ENCODE measurements at places on chromosomes 2 and 18.

- DNase-seq = peak; percentile 63
Observed at GRCh38 chr18:3760741-3761140, 310.8 kb downstream of the TGIF1 start.

DNA sequence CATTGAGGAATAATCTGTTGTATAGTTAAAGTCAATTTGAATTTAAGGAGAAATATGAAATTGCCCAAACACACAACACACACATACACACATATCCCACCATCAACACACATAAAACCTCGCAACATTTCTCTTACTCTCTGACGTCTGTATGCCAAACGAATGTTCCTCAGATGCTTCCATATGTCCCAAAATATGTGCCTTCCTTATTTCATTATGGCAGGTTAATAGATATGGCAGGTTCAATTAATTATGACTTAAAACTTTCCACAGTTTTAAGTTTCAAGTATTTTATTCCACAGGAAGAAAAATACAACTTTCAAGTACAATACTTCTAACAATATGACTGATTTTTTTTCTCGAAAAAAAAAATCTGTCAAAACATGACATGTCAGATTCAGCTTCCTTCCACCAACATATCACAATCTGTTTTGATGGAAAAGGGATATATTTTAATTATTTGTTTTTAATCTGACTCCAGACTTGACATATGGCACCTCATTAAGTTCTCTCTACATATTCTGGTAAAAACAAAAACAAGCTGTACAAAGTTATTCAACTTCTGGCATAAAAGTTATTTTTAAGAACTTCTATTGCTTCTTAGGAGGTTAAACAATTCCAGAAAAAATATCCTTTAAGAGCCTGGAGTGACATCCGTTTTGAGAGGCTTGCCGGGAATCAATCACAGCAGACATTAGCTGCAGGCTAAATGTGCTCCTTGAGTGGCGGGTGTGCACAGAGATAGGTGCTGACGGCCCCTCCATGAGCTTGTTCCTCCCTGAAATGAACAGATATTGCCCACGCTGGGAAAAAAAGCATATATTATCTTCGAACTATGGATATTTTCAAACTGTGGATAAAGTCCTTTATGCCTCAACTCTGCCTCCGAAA, 812.7 kb downstream of the DCDC2C start:
- DNase-seq = no peak

GRCh38 chr2:96863575-96864342, 5.9 kb upstream of the ANKRD39 start:
- no peak for DNase-seq

DNA sequence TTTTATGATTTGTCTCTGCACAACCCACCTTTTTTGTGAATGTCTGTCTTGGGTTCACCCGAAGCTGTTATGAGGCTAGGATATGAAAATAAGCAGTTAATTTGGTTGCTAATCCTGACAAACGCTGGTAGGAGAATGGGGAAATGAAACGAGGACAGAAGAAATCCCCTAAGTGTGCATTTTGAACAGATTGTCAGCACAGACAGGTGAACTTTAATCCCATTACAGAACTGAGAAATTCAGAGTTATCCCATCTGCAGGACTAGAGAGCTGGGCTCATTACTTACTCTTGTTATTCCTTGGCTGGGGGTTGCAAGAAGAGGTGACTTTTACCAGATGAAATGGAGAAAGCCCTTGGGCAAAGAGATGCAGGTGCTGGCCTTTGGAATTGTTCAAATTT, 123.3 kb upstream of the NYAP2 start:
- DNase-seq = no peak

GRCh38 chr18:5015213-5015612, 181.8 kb downstream of the AKAIN1 start:
- DNase-seq = no peak

GRCh38 chr2:85680707-85681371, 12.8 kb upstream of the SFTPB start:
- DNase-seq = no peak
